ENCODE measurements at places on chromosomes 2 and 18.

DNA sequence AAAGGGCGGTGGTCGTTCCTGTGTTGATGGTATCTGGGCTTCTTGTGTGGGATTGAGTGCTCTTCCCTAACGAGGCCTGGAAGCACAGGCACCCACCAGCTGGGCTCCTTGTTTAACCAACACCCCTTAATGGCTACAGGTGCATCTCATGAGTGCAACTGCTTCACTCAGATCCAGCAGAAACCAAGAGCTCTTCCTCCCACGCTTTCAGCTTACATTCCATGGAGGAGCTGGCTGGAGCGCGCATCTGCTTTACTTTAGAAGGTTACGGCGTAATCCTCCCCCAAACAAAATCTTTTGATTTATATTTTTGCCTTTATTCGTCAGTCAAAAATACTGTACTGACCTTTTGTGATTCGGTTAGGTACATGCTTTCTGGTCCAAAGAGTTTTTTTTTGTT, 174.7 kb downstream of the LTBP1 start:
- no peak for DNase-seq

GRCh38 chr18:9861157-9861556, 24.6 kb upstream of the TXNDC2 start:
- DNase-seq = no peak

DNA sequence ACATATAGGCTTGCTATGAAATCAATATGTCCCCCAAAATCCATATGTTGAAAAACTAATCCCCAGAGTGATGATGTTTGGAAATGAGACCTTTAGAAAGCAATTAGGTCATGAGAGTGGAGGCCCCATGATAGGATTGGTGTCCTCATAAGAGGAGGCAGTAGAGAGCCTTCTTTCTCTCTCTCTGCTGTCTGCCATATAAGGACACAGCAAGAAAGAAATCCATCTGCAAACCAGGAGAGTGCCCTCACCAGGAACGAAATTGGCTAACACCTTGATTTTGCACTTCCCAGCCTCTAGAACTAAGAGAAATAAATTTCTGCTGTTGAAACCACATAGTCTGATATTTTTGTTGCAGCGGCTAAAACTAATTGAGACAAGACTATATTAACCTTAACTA, 89.5 kb downstream of the NBAS start:
- DNase-seq = no peak

GRCh38 chr2:191178806-191179514, 28.2 kb upstream of the STAT4 start:
- no peak for DNase-seq

- no peak for DNase-seq
Measured at GRCh38 chr2:222912117-222912516, 51.3 kb downstream of the ACSL3 start.

DNA sequence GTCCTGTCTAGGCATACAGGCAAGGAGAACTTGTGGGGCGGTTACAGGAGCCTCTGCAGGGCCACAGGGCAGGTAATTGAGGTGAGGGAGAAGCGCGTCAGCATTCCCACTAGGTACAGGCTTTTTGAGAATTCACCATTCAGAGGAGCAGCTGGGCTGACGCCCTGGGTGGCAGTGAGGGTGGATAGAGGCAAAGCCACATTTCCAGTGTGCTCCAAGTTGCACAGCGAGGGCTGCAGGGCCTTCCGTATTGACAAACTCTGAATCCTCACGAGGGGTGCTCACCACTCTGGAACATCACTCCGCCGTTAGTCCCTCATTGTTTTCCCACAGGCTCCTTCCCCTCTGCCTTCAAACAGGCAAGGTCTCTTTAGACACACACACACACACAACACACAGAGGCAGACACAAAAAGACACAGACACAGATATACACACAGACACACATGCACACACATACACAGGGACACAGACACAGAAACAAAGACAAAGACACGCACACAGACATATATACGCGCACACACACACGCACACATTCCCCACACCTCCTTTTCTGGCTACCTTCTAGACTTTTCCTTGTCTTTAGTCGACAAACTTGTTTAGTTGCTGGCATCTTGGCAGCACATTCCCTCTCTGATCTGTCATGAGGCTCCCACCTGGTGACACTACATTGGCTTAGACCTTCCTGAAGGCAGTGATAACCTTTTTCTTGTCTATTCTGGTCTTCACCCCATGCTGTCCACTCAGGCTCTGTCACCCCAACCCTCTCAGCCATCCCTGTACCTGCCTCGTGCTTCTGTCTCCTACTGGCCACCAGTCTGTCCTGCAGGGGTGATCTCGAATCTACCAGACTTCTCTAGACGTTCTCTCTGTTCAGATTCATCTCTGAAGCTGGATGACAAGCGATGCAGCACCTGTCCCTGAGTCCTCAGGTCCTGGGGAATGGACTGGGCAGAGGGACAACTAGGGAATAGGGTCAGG, 136.8 kb downstream of the ALPK2 start:
- no peak for DNase-seq

GRCh38 chr2:54907663-54908062, 142.6 kb downstream of the RTN4 start:
- no peak for DNase-seq

DNA sequence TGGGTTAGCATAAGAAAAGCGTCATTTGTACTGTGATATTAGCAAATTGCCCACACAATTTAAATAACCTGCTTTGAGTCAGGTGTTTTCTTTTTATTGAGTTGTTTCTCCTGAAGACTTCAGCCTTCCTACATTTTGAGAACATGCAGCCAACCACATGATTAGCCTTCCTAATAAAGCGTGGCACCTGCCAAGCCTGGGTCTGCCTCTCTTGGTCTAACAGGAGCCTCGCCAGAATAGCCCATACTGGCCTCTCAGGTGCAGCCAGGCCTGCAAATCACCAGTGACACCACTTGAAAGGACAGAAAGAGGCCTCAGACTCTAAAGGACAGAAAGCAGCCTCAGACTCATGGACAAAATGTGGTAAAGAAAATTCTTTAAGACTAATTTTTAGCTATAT, 653.8 kb downstream of the BCL11A start:
- no peak for DNase-seq

- no peak for DNase-seq
Measured at GRCh38 chr2:176614930-176615329, 345.7 kb downstream of the MTX2 start.

GRCh38 chr18:64017870-64018269, 48.0 kb downstream of the SERPINB8 start:
- DNase-seq = no peak

DNA sequence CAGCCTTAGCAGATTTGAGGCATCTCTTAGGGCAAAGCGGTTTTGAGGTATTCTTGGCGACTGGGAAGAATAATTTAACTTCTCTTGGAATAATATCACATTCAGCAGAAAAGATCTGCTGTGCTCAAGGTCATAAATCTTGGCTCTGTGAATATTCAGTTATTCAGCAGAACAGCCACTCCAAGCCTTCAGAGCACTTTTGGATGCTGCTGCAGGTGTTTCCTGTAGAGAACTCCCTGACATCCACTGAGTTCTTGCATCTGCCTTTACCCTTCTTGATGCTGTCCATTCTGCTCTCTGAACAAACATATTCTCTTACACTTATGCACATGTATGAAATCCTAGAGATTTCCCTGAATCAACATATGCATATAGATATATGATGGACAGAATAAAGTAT, 390.3 kb downstream of the NRXN1 start:
- DNase-seq = no peak

DNA sequence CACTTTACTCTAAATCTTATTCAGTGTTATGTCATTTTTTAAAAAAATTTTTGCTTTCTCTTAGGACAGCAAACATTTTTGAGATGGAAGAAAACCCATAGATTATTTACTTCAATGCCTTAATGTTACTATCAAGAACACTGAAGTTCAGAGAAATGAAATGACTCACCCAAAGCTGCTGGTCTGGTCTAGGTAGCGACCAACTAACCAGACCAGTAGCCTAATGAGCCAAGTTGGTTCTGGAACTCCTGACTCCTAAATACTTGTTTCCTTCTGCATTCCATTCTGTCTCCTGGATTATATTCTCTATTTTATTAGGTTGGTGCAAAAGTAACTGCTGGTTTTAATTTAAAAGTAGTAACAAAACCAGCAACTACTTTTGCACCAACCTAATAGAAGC, 35.4 kb downstream of the SLC8A1 start:
- DNase-seq = no peak

DNA sequence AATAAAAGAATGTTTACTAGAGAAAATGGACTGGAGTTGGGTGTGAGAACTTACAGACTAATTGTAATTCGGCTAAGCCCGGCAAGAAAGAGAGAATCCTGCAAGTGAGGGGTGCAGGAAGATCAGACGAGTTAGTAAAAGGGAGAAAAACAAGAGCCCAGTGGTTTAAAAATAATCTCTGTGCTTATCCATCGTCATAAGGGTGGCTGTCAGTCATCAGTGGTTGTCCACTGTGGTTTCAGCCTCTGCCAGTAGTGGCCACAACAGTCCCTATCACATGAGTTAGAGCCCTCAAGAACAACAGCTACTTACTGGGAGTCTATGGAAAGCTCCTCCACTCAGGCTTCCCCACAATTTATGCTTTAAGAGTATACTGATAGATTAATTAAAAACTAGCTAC, 239.8 kb downstream of the SETBP1 start:
- DNase-seq = no peak

GRCh38 chr2:105296017-105296611, 33.4 kb downstream of the TGFBRAP1 start:
- DNase-seq = no peak

- DNase-seq = no peak
Measured at GRCh38 chr2:199228887-199229819, 228.6 kb downstream of the SATB2 start.

DNA sequence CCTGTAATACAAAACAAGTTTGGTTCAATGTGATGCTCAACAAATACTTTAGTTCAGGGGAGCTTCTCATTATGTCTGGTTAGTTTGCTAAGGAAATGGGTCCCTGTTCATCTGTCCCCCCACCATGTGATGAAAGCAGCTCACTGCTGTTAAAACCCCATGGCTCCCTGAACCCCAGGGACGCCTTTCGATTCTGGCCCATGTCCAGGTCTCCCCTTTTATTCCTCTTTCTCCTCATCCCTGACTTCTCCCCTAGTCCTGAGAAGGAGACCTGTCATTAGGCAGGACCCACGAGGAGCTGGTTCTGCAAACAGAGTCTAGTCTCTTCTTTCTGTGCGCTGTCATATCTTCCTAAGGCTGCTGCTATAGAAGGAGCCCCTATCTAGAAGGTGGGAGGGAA, 213.3 kb upstream of the OSR1 start:
- DNase-seq = no peak

DNA sequence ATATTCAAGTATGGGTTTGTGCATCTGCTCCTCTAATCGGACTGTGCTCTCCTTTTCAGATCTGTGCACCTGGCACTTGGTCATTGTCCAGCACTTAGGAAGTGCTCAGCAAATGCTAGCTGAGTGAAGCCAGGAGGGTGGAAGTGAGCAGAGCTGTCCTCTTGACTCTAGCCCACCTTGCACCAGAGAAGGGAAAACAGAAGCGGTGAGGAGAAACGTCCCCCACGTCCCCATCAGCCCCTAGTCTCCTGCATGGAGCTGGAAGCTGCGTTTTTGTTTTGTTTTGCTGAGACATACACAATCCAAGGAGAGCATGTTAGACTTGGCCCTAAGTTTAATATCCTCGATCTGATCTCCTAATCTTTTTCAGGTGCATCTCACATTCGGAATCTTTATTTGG, 73.6 kb downstream of the EN1 start:
- no peak for DNase-seq

DNA sequence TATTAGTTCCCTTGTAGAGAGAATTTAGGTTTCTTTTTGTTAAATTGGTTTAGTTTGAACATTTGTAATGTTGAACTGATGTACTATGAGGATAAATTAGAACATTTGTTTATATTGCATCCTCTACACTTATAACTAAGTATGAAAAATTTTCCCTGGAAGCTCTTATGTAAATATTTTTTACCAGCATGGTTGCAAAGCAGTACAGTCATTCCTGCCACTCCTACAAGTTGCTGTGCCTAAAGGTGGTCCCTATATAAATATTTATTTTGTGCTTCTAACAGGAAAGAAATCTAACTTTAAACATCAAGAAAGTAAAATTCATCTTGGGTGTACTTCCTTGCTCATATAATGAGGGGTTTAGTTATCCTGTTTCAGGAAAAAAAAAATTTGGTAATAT, 14.2 kb downstream of the TWSG1 start:
- DNase-seq = no peak

- no peak for DNase-seq
Measured at GRCh38 chr2:8538531-8538930, 143.3 kb upstream of the ID2 start.

- DNase-seq = no peak
Measured at GRCh38 chr2:38632980-38633379, 30.3 kb upstream of the HNRNPLL start.

DNA sequence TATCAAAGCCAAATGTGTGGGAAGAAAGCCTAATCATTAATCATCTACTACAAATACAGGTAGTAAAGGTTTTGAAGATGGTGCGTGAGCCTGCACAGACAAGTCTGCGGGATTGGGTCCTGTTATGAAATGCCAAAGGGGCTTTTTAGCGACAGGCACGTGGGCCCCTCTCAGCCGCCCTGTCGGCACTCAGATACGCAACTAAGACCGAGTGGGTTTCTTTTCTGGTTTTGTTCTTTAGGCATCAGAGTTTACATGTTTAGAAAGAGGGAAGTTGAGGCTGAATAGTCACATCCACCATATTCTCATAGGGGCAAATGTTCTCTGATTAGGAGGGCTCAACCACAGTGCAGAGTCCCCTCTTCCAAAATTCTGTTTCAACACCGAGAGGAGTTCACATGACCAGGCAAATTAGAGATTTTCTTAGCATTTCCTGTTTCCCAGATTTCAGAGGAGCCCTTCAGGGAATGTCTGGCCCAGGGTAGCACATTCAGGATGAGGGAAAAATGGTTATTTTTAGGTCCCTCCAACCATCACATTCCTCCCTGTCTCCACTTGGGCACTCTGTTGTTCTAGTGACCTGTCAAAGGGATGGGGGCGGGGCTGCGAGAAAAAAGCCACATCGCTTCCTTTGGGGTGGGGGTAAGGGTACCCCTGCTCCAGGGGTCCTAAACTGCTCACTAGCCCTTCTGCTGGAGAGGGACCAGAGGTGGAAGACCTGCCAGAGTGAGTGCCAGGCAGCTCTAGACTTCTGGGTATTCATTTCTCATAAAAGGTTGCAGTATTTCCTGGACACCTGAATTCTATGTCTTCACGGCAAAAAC, 159.2 kb downstream of the BCL2 start:
- DNase-seq = no peak

DNA sequence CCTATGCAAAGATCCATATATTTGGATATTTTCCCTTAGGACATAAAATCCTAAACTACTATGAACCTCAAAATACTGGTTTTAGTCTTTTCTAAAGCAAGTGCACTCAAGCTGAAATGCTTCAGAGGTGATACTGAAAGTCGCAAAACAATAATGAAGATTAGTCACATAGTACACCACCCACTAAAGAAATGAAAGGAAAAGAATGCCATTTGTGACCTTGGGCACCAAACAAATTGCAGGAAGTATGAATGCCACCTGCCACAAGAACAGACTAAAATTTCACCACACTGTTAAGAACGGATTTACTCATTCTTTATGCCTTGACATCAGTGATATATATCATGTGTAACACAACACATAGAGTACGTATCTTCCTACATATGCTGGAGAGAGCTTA, 161.5 kb downstream of the ZNF521 start:
- no peak for DNase-seq

Data from activated naive CD4-positive, alpha-beta T cell treated with anti-CD3 and anti-CD28 coated beads, Interleukin-2, amount 50 U/mL, for 16 hours (primary cell).